ENCODE measurements at places on chromosomes 16 and 17.
A peak's percentile ranks its signal among the peaks of the same experiment; 100 is the strongest.

- no peak for DNase-seq
These were observed 6.8 kb downstream of the ANKFY1 start for GRCh38 chr17:4256952-4257351.

- DNase-seq, result peak; percentile 29
These were observed 541 bp downstream of the GPT2 start for GRCh38 chr16:46884513-46885293.

GRCh38 chr17:72182371-72182873 is 61.6 kb downstream of the SOX9 start:
- DNase-seq, result no peak

DNA sequence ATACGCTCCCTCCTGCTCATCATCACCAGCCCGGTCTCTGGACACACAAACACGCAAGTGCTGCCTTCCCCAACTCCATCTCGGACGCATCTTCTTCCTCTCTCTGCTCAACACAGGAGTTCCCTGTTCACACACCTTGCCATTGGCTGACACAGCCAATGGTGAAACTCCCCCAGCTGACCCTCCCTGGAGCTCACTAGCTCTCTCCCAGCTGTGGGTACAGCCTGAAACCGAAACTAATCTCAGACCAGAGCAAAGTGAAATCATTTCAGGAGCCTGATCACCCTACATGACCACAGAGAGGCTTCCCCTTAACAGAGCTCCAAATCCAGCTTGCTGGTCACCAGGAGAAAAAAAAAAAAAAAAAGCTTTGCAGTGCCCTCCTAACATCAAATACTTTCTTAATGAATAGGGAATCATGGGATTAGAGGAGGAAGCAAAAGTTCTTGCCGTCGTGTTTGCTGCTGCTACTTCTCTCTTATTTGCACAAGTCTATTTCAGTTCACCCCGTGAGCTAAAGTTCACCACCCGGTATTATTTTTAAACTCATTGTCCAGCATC is 8.3 kb downstream of the CUEDC1 start:
- peak; percentile 53 for DNase-seq

DNA sequence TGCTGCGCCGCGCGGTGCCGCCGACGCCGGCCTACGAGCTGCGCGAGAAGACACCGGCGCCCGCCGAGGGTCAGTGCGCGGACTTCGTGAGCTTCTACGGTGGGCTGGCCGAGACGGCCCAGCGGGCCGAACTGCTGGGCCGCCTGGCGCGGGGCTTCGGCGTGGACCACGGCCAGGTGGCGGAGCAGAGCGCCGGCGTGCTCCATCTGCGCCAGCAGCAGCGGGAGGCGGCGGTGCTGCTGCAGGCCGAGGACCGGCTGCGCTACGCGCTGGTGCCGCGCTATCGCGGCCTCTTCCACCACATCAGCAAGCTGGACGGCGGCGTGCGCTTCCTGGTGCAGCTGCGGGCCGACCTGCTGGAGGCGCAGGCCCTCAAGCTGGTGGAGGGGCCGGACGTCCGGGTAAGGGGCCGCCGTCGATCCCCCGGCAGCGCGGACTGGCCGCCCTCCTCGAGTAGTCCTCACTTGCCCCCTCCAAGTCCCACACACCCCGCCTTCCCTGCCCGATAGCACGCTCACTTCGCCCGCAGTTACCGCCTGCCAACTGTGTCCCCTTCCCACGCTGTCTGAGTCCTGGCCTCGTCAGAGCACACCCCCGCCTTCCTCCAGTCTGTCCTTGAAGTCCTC is 470 bp downstream of the MLYCD start:
- peak; percentile 61 for DNase-seq

GRCh38 chr17:59367657-59368045 is 36.2 kb downstream of the YPEL2 start:
- peak; percentile 28 for DNase-seq

DNA sequence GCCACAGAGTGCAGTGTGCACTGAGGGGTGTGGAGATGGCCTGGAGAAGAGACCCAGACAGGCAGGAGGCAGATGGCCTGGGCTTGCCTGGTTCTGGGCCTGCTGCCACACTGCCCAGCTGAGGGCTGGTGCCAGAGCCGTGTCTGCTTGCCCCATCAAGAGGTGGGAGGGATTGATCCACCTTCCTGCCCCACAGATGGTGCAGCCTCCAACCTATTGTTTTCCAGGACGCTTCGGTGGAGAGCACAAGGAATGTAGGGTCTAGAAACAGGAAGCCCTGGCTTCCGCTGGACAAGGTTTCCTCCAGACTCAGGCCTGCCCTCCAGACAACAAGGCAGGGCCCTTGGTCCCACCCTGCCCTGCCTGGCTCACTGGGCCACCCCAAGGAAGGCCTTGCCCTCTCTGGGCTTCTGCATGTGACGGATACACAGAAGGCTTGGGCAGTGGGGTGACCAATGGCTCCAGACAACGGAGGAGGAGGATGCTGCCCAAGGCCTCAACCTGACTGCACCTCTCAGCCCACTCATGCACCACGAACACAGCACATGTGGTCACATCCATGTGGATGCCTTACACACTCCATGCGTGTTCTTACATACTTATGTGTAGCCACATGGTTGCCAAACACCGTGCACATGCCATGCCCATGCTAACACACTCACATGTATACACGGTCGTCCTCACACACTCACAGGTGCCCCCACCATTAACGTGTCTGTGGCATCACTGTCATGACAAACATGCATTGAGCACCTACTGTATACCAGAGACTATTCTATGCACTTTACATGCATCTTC is 6.5 kb upstream of the CDH5 start:
- DNase-seq, result no peak

Data from K562 (cell line).